ENCODE measurements at places on chromosomes 1 and 21.

DNA sequence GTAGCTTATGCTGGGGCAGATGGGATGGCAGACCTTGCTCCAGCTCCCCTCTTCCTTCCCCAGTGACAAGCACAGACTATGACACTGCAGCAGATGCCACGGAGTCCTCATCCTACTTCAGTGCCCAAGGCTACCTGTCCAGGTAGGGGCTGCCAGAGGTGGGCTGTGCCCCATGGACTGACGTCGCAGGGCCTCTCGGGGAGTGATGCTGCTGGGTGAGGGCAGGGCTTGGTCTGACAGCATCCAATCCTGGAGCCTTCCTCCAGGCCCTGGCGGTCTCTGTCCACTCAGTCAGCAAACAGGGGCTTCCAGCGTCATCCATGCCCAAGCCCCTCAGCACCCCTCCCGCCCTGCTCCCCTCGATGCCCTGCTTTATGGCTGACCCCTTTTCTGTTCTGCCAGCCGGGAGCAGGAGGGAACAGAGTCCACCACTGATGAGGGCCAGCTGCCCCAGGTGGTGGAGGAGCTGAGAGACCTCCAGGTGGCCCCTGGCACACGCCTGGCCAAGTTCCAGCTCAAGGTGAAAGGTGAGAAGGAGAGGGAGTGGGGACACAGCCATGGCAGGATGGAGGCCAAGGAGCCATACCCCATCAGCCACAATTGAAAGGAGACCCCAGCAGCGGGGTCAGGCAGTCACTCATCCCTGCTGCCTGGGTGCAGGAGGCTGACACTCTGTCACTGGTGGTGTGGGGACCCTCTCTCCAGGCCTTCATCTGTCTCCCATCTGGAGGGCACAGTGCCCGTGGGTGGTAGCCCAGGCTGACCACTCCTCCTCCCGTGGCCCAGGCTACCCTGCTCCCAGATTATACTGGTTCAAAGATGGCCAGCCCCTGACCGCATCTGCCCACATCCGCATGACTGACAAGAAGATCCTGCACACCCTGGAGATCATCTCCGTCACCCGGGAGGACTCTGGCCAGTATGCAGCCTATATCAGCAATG, 73.6 kb downstream of the TRIM11 start:
- peak; percentile 9 for DNase-seq

DNA sequence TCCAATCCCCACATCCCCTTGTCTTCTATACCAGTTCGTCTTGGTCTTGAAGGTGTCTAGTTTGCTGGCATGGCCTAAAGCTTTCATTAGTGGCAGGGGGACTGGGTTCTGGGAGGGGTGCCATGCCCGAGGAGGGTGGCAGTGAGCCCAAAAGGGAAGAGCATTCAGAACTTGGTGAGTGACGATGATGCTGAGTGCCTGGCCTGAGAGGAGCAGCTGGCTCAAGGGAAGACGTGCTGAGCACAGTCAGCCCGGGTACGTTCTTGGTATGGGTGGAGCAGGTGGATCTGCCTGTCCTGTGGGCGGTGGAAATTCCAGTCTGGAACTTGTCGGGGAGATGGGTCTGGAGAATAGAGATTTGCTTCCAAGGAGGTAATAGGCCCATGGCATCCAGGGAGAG, 4.6 kb downstream of the FDPS start:
- DNase-seq: no peak

DNA sequence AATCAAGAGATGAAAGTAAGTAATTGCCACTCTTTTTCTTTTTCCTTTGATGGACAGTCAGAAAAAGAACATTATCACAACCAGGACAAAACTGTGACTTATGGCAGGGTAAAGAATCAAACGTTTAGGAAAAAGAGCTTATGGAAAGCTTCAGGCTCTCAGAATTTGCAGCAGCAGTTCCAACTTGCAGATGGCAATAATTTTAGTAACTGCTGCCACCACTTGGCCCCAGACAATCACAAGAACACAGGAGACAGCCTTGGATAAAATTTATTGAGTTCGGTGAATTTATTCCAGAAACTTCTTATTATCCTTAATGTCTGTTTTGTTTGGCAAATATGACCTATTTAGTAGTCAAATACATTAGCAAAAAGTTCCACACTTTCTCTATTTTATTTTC, 804.4 kb downstream of the BRINP3 start:
- DNase-seq: no peak

GRCh38 chr1:23864801-23865542, 3.1 kb downstream of the FUCA1 start:
- DNase-seq: no peak

- no peak for DNase-seq
Observed at GRCh38 chr1:151831605-151832004, at the start of gene RORC. Gene RORC (minus strand): TSS chr1:151831802. CDS start chr1:151831764, 38 bp downstream.

GRCh38 chr1:91751275-91751674, 134.7 kb downstream of the TGFBR3 start:
- DNase-seq: no peak

DNA sequence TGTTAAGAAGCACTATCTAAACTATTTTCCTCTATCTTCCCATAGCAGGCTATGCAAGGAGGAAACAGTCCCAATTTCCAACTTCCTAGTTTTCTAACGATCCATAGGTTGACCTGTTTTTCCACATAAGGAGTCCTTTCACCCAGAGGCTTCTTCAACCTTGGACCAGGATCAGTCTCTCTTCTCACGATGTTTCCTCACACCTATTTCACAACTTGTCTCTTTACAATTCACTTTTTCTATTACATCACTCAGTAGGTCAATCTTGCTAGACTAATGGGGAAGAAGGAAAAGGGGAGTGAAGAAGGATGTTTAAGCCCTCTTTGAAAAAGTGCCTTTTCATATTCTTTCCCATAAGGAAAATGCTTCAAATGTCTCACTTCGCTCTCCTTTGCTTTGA, 15.9 kb downstream of the PALMD start:
- no peak for DNase-seq

GRCh38 chr1:232922485-232922884, 27.9 kb upstream of the NTPCR start:
- no peak for DNase-seq

- no peak for DNase-seq
Observed at GRCh38 chr1:53160924-53161378, 18.5 kb upstream of the SLC1A7 start.

- DNase-seq: no peak
Observed at GRCh38 chr1:42692461-42692860, 10.2 kb downstream of the YBX1 start.

DNA sequence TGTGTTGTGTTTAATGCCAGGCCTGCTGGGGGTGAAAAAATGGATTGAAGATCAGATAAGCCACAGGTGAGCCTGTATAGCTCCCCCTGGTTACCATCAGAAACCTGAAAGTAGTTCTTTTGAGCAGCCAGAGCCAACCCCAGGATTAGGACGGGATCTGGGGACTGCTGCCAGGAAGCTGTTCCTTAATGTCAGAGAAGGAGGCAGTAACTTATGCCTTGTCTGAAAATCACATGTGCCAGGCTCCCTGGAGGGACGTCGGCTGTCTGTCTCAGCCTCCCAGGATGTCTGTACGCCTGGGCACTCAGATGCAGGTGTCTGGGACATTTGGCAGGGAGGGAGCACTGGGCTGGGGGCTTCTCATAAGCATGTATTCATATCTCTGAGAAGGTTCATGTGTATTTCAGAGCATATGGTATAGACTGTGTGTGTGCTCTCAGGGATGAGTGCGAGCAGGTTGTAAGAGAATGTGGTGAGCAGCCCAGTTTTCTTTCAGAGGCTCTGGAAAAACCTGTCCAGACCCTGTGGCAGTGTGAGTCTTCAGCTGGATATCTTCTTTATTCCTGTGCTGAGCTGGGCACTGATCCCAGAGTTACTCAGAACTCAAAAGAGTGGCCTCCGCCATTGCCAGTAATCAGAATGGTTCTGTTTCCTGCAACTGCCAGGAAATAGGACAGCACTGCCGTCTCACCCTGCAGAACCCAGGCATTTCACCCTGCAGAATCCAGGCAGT, 2.8 kb downstream of the FAM43B start:
- DNase-seq: peak; percentile 68

DNA sequence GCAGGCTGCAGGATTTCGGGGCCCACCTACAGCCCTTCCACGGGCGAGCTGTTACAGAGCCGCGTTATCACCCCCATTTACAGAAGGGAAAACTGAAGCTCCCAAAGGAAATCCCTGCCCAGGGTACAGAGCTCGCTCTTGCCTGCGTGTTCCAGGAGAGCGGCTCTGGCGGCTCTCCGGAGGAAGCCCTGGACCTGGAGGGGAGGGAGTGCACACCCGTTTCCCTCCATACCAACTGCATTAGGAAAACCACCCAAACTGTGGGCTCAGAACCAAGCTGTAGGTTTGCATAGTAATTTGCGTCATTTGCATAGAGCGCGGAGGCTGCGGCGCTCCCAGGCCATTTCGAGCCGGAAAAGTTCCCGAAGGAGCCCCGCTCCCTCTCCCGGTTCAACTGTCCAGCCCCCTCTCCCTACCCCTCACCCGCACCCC, 24.7 kb upstream of the ADGRB2 start:
- no peak for DNase-seq

GRCh38 chr1:234933475-234933874, 195.2 kb downstream of the TOMM20 start:
- peak; percentile 91 for DNase-seq

DNA sequence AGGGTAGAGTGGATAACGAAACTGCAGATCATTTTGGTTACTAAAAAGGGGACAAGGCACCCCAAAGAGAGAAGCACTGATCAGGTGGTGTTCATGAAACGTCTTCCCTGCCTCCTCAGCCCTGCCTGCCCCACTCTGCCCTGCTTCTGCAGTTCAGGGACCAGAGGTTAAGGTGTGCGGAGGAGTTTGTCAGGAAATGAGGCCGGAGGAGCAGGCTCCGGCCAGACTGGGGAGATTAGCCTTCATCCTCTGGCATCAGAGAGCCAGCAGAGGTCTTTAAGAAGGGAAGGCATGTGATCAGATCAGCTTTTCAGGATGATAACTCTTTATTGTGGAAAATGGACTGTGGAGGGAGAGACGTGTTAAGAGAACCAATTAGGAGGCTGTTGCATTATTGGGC, 291.9 kb upstream of the NR5A2 start:
- DNase-seq: no peak

DNA sequence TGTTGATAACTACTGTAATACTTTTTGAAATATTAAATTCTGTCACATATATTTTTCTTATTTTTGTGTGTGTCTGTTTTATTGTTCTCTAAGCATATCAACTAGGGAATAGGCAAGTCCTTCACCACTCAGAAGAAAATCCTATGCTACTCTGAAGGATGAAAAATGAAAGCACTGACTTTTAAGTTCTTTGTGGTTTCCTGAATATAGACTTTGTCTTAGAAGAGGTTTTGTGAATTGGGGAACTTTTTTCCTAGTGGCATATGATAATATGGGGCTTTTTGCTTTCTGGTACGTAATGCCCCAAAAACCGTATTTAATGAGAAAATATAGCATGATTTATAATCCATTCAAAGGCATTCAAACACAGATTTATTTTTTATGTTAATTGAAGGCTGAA, 136.0 kb downstream of the SNX7 start:
- no peak for DNase-seq

- no peak for DNase-seq
Observed at GRCh38 chr1:58038574-58038973, 508.0 kb downstream of the OMA1 start.

DNA sequence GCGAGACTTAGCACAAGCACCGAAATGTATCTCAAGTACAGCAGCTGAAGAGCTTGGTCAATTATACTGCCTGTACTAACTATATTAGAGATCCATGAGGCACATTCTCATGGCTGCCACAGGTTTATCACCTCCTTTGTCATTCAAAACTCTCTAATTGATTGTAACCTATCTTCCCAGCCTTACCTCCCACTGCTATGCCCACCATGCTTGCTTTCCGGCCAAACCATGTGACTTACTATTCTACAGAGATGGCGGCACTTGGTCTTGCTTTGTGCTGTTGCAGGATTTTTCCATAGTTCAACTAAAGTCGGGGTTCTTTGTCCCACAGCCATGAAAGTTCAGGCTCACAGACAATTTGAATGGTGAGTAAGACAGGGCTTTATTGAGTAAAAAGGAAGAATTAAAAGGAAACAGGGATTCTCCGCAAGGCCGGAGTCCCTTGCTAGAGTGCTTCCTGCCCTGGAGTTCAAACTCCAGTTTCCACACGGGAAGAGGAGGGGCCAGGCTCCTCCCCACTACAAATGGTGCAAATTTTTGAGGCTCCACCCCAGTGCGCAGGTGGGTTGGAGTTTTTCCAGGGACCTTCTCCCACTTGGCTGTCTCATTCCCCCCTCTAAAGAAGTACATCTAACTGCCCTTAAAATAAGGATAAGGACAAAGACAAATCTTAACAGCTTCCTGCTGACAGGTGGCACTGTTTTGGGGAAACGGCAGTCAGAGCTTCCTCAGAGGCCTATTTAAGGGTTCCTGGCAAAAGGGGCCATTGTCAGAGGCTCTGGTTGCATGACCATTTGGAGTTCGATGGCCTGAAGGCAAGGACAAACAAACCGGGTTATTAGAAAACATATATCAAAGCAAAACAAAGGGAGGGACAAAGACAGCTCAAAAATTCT, 28.7 kb downstream of the FMO2 start:
- no peak for DNase-seq

GRCh38 chr1:150271291-150271959, 1.2 kb upstream of the C1orf54 start:
- DNase-seq: no peak

GRCh38 chr21:43911935-43912487, 47.0 kb downstream of the AGPAT3 start:
- no peak for DNase-seq

GRCh38 chr1:62530516-62531154, 66.7 kb upstream of the ANGPTL3 start:
- DNase-seq: peak; percentile 47

DNA sequence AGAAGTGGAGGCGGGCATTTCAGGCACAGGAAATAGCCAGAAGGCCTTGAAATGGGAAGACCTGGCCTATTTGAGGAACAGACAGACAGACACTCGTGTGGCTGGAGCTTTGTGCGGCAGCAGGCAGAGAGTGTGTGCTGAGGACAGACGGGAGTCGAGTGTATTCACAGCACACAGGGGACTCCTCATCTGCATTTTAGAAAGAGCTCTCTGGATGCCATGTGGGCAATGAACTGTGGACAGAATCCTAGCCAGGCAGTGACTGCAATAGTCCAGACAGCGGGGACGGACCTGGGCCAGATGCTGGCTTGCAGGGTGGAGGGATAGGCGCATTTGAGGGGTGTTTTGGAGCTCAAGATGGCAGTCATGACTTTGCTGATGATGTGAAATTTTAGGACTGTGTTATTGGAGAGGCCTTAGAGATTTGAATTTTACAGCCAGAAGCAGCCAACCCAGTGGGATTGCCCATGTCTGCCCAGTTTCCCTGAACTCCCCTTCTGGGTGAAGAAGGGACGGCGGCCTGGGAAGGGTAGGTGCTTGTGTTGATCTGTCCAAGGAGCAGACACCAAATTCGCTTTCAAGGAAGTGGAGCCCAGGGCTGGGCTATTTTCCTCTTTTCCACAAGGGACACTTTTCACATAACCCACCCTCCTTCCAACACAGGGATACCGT, 43.7 kb downstream of the CHAF1B start:
- DNase-seq: no peak

DNA sequence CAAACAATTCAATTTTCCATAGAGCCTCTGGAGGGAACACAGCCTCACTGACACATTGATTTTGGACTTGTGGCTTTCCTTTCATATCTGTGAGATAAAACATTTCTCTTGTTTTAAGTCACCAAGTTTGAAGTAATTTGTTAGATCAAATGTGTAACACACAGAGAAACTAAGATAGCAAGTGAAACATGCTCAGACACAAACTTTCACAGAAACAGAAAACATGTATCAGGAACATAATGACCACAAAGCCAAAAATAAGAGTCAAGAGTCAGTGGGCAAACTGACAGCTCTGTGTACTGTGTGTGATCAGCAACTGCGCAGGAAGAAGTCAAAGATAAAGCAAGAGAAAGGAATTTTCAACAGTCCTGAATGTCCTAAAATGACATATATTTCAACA, 1237.5 kb downstream of the AMY1C start:
- DNase-seq: no peak
